Cardiac muscle cell (in vitro differentiated cells and primary cell): ENCODE measurements at places on chromosomes 7 and 10. TPM values are rescaled to one million over a fixed set of nuclear protein-coding genes. Genes with fewer than 3 reads are reported as not detected.

GRCh38 chr7:27897001-27897400 lies 157.0 kb downstream of the TAX1BP1 start:
- no peak for DNase-seq

DNA sequence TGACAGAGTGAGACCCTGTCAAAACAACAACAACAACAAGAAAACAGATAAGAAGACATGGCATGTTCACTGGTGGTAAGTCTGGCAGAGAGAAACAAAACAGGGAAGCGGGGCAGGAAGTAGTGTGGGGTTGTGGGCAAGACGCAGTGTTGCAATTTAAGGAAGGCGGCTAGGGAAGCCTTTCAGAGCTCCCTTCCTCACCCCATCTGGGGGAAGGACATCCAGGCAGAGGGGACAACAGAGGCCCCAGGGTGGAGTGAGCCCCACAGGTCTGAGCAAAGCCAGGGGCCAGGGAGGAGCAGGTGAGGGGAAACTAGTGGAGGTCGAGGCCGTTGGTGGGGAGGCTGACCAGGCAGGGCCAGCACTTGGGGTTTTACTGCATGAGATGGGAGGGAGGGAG lies 16.8 kb downstream of the LAT2 start:
- no peak for DNase-seq

GRCh38 chr10:70584909-70585544 lies 17.5 kb downstream of the PRF1 start:
- peak; percentile 94 for DNase-seq

DNA sequence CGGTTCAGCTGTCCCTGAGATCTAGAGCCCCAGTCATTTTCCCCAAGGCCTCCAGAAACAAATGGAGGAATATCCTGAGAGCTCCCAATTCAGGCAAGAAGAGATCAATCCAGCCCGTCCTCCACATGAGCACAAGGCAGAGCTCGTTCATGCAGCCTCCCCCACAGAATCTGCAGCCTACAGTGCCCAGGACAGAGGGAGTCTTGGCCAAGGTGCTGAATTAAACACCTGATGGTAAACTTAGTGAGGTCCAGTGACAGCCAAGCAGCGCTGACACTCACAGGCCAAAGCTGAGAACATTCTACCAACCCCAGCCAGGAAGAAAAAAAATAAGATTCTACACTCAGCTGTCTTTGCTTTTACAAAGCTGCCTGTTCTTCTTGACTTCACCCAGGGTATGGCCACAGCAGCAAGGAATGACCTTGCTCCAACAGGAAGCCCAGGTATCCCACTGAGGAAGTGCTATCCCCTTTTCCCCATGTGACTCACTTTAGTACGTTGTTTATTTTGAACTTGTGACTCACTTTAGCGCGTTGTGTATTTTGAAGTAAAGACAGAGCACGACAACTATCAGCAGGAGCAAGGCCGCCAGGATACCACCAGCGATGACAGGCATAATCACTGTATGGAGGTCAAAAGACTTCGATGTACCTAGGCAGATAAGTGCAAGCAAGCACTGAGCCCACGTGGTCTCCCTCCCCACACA lies 4.4 kb upstream of the CUZD1 start:
- no peak for DNase-seq

- DNase-seq: peak; percentile 100
These were observed 65.5 kb downstream of the CUX1 start for GRCh38 chr7:101882595-101883564.

- no peak for DNase-seq
These were observed 36.0 kb upstream of the SVIL start for GRCh38 chr10:29670761-29671160.

GRCh38 chr10:54614072-54614471 lies 187.0 kb downstream of the PCDH15 start:
- DNase-seq: no peak

DNA sequence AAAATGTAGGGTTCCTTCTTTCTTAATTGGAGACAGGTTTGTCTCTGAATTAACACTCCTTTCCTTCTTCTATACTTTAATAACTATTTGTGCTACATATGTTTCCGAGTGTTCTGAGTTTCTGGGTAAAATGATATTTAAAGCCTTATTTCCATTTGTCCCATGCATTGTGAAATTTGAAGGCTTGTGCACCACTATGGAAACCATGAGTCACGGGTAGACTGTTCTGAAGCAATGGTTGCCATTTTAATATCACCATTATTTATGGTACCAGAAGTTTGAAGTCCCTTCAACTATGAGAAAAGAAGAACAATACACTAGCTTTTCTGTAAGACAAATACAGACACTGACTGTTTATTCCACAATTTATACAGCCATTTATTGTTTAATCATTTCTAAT lies 44.7 kb upstream of the ZEB1 start:
- DNase-seq: peak; percentile 33

- no peak for DNase-seq
These were observed 17.2 kb upstream of the SLC26A4 start for GRCh38 chr7:107643407-107643806.

Gene OPN1SW
- not detected in 2 replicates for total RNA-seq

Gene FAM221A
- total RNA-seq: 6.5 and 8.3 TPM in 2 replicates

Gene IGFBP3
- 19.1 and 32.8 TPM in 2 replicates for total RNA-seq

Gene DPP6
- 0.07 and 0.21 TPM in 2 replicates for total RNA-seq
